Psoas muscle (tissue), 8 donors: ENCODE measurements at places on chromosomes 13 and 19. TPM values are rescaled to one million over a fixed set of nuclear protein-coding genes. Genes with fewer than 3 reads are reported as not detected.

DNA sequence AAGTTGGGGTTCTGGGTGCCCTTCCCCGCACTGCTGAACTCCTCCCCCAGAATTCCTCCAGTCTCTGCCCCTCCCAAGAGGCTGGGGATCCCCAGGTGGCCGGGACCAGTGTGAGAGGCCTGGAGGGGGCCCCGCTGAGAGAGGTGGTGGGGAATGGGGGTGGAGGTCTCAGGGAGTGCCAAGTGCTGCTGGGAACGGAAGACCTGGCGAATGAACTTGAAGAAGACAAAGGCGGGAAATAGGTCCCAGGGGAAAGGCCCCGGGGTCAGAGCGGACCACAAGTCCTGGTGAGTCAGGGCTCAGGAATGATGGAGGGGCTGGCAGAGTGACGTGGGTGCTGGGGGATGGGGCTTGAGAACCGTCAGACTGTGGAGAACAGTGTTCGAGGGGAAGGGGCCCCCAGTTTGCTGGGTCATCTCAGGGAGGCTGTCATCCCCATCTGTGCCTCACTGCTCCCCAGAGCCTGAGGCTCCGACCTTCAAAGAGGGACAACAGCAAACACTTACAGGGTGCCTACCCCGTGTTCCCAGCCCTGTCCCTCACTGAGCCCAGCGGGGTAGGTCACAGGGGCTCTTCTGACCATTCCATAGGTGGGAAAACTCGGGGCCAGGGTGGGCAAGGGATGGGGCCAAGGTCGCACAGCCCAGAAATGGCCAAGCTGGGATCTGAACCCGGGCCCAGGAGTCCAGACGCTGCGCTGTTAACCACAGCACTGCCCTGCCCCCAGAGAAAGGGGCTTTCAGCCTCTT lies 16.0 kb upstream of the SEMA6B start:
- peak; percentile 64 for DNase-seq

GRCh38 chr13:74574964-74575728 lies 440.9 kb upstream of the KLF12 start:
- DNase-seq: no peak

- DNase-seq: no peak
These were observed 72.5 kb upstream of the XPO4 start for GRCh38 chr13:20974981-20975585.

DNA sequence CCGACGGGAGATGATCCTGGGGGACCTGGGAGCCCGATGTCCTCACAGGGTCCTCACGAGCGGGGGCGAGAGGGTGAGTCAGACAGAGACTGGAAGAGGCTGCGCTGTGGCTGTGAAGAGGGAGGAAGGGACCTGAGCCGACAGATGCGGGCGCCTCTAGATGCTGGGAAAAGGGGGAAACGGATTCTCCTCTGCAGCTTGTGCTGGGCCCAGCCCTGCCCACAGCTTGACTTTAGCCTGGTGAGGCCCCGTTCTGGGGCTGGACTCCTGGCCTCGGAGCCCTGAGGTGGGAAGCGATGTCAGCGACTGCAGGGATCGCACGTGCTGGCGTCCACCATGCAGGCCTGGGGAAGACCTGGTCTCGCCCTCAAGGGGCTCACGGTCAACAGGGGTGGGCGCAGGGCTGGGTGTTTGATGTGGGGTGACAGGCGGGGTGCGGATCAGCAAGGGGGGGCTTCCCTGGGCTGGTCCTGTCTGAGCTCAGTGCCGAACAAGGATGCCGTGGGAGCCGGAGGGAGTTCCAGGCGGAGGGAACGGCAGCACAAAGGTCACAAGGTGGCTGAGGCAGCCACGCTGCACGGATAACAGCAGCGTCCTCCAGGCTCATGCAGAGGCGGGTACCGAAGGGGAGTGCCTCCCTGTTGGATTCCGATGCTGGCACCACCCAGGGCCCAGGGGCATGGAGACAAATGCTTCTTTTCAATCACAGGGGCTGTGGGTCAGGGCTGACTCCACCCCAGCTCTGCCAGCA lies 31.8 kb downstream of the PIP5K1C start:
- DNase-seq: no peak

DNA sequence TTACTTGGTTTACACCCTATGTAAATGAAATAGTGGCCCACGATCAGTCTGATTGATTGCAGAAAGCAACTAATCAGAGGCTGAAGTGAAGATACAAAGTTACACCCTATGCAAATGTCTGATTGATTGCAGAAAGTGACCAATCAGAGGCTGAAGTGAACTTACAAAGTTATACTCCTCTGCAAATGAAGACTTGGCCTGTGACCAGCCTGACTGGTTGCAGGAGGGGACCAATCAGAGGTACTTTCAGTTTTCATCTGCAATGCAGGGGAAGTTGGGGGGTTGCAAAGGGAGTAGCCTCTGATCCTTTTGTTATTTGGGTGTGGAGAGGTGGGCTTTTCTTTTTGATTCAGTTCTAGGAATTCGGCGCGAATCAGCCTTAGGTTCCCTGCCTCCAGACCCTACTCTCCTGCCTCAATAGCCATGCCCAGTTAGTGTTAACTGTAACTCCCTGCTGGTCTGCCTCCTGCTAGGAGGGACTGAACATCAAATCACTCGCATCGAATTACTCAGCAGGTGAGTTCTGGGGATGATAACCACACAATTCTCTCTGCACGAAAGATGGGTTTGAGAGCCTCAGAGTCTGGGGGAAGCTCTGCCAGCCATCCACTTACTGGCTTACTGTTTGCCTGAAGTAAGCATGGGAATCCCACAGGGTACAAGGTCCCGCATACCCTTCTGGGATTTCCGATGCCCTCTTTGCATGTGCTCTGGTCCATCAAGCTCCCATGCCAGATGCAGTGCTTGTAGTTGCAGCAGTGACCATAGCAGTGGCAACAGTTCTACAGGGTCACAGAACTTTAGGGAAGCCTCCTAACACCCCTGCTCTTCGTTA lies 7.5 kb downstream of the ARL11 start:
- no peak for DNase-seq

DNA sequence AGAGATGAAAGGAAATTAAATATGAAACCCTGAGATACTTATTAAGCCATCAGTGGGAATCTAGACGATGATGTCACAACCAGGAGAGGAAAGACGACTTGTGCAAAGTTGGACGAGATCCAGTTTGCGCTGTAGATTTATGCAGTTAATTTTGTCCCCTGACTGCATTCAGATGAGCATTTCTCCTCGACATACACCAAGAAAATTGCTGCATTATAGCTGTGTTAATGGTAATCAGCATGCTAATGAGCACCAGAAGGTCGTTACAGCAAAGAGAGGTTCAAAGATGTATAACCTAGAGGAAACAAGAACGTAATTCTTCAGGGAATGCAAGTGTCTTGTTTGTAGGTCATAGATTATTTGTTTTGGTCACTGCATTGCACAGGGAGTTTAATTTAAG lies 371.7 kb downstream of the RBM26 start:
- no peak for DNase-seq

- DNase-seq: no peak
These were observed 33.7 kb downstream of the SHISA2 start for GRCh38 chr13:26017932-26018665.

DNA sequence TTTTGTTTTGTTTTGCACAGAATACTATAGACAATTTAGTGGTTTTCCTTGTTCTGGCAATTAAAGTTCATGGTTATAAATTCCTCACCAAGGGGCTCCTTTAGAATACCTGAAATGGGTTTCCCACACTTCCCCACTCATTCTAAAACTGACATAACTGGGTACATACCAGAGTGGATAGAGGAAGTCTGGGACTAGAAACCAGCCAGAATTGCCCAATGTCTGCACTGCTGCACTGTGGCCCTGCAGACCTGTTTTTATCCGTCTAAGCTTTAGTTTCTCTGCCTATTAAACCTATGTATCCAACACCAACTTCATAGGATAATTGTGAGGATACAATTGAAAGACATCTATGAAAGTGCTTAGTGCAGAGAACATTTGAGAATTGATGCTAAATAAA lies 498.6 kb downstream of the KCTD12 start:
- DNase-seq: no peak

DNA sequence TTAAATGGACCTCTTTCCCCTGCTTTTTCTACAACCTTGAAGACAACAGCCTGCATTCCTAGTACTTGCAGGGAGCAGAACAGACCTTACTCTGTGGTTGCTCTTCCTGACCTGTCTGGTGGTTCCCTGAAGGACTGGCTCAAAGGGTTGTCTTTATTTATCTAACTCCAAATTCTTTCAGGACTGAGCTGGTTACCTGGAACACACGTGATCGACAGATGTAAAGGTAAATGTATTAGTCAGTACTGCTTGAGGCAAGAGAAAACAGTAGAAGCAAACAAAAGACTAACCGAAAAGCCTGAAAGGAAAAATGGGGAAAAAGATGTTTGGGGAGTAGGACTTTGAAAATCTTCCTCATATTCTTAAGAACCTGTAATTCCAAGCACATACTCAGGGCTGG lies 17.9 kb downstream of the ZNF558 start:
- DNase-seq: no peak

GRCh38 chr13:23288564-23288963 lies 107.8 kb downstream of the SGCG start:
- no peak for DNase-seq

DNA sequence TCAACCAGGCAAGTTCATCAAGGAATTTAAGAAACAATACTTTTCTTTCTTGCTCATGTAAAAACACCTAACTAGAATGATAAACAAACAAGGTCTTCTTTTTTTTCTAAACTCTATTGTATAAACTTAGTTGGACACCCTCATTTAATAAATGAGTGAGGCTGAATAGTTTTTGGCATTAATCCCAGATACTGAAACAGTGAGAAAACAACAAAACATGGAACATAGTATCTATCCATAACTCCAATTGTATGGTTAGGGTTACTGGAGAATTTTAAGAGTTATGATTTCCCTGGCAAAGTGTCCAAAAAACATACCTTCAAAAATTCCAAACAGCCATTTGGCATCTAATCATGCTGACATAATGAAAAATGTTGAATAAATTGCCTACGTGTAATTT lies 5.8 kb upstream of the POMP start:
- DNase-seq: no peak

DNA sequence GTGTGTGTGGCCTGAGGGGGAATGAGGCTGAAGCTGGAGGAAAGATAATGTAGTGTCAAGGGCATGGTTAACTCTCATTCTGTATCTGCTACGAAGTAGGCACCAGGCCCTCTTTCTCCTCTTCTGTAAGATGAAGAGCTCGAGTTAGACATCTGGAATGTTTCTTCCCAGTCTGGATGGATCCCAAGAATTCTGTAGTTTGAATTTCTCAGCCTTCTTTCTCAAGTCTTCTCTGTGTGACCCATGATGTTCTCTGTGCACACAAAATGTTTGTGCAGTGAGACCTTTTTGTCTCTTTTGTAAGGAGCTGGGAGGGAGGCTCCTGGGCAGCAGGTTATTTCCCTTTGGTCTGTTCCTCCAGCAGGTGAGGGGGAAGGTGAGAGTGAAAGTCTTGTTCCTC lies 13.7 kb downstream of the FGF9 start:
- DNase-seq: no peak

DNA sequence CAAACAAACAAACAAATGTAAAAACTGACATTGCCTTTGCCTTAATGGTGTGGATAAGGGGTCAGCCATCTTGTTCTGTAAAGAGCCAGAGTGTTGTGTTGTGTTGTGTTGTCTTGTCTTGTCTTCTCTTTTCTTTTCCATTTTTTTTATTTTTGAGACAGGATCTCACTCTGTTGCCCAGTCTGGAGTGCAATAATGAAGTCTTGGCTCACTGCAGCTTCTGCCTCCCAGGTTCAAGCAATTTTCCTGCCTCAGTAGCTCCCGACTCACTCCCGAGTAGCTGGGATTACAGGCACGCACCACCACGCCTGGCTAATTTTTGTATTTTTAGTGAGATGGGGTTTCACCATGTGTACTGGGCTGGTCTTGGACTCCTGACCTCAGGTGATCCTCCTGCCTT lies 27.8 kb downstream of the TIMM13 start:
- DNase-seq: no peak

DNA sequence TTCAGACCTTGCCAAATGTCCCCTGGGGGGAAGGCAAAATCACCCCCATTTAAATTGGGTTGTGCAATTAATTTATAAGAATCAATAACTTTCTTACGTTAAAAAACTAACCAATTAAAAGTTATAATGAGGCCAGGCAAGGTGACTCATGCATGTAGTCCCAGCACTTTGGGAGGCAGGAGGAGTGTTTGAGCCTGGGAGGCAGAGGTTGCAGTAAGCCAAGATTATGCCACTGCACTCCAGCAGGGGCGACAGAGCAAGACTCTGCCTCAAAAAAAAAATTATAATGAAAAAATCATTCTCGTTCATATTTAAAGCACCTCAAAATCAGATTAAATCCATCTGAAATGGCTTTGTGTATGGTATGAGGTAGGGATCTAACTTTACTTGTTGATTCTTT lies 18.4 kb upstream of the SIGLEC14 start:
- DNase-seq: no peak

GRCh38 chr13:73038064-73038463 lies 20.7 kb upstream of the KLF5 start:
- no peak for DNase-seq

GRCh38 chr19:53537521-53538377 lies at the start of gene ZNF331:
Gene ZNF331 (plus strand): TSS chr19:53538145. CDS start chr19:53569377, 31,232 bp downstream.
- peak; percentile 93 for DNase-seq

DNA sequence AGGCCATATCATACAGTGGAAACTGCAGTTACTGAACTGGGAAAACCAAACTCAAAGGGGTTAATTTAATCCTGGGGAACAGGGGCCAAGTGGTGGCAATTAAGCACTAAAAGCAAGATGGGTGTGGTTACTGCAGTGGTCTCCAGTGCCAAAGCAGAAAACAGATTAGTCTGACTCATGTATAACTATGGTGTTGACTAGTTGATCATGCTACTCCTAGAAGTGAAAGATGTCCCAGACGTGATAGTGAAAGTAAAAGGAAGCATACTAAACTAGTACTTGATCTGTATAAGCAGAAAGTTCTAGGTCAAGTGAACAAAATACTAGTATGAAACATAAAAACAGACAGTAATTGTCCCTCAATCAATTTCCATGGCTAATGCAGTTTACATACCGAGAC lies 360.0 kb upstream of the SLITRK5 start:
- DNase-seq: no peak

- DNase-seq: no peak
These were observed 222.5 kb upstream of the SPRY2 start for GRCh38 chr13:80563439-80563838.

- no peak for DNase-seq
These were observed 49.9 kb upstream of the RFXAP start for GRCh38 chr13:36769126-36769525.

DNA sequence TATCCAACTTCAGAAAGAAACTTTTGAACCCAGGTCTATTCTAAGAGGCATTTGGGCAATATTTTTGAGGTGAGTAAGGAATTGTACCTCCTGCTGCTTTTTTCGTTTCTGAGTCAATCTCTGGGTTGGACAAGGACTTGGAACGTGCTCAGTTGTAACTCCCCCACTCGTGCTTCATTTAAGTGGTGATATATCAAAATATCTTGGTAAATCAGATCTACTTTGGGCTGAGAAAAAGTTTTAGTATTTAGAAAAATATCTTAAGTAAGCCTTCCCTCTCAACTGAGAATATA lies 728.9 kb downstream of the EFNB2 start:
- DNase-seq: no peak

- DNase-seq: no peak
These were observed 26.3 kb upstream of the ZNF492 start for GRCh38 chr19:22607653-22608430.

- no peak for DNase-seq
These were observed 1381.1 kb upstream of the SLC10A2 start for GRCh38 chr13:104447348-104447747.

GRCh38 chr13:48857576-48857975 lies 118.1 kb upstream of the FNDC3A start:
- DNase-seq: no peak

Gene ZBTB45
- total RNA-seq: 7.7 TPM

Gene PRR20B
- not detected for total RNA-seq

Gene ZNF805
- 10.3 TPM for total RNA-seq

Gene LILRB3
- total RNA-seq: 1.9 TPM

Gene ZSWIM4
- total RNA-seq: 3.7 TPM

Gene KLK15
- total RNA-seq: not detected

Gene GFY
- not detected for total RNA-seq

Gene ATP5F1D
- 509 TPM for total RNA-seq

Gene ZNF99
- not detected for total RNA-seq
